ENCODE measurements at places on chromosomes 2 and 18.

GRCh38 chr2:70777450-70777849 lies 9.4 kb upstream of the ADD2 start:
- DNase-seq, result no peak

GRCh38 chr2:109532728-109533076 lies 81.1 kb downstream of the SEPTIN10 start:
- DNase-seq, result no peak

- DNase-seq, result no peak
These were observed 100.8 kb downstream of the GPR39 start for GRCh38 chr2:132517386-132517785.

GRCh38 chr18:31101183-31102024 lies 817 bp downstream of the DSC2 start:
- no peak for DNase-seq

DNA sequence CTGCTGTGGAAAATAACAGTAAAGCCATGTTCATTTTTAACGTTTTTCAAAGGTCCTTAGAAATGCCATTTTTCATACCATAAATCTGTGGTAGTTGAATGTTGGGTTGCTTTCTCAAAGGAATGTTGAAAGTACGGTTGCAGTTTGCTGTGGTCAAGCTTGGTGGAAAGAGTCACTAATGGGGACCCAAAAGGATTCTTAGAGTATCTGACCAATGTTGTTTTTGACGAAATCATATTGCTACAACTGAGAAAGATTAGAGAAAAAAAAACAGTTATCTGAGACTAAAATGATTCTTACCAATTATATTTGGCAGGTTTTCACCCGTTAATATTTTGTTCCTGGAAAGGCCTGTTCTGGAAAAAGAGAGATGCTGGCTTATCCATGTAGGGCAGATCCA lies 439.5 kb upstream of the ETAA1 start:
- no peak for DNase-seq

- DNase-seq, result no peak
These were observed 46.2 kb downstream of the PKP4 start for GRCh38 chr2:158502974-158503373.

DNA sequence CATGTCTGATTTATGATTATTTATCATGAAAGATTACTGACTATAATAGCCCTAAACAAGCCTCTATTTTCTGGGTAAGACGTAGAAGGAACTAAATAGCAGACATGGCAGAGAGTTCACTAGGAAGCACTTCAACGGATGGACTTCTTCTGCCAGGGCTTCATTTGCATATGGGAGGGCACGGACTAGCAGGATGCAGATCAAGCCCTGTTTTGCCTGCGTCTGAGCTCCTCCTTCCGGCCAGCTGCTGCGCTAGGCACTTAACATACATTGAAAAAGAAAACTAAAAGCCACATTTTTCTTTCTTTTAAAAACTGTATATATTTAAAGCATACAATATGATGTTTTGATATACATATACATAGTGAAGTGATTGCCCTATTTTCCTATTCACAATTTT lies 340.0 kb upstream of the MEX3C start:
- DNase-seq, result no peak

DNA sequence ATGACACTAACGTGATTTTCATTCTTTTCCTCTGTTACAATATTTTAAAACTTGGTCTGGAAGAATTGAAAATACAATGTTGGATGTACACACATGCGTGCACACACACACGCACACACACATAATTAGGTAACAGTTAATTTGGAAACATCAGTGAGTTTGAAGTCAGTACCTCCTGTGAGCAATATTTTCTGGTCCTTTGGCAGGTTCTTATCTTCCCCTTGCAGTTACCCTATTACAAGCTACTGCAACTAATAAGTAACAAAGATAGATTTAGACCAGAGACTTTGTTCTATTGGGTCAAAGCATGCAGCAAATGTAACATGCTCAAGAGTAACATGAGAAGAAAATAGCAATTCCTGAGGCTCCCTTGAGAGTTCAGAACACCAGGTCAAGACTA lies 73.3 kb downstream of the ZNF385B start:
- no peak for DNase-seq

GRCh38 chr2:234366891-234367290 lies 130.0 kb downstream of the ARL4C start:
- DNase-seq, result peak; percentile 5

DNA sequence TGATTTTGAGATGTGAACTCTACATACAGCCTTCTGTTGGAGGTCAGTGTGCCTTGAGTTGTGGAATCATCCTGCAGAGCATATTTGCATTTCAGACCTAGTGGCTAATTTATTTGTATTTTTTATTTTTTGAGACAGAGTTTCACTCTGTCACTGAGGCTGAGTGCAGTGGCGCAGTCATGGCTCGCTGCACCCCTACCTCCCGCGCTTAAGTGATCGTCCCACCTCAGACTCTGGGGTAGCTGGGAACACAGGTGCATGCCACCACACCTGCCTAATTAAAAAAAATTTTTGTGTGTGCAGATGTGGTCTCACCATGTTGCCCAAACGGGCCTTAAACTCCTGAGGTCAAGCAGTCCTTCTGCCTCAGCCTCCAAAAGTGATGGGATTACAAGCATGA lies 104.4 kb downstream of the ASXL3 start:
- no peak for DNase-seq

GRCh38 chr2:220892018-220892634 lies 680.0 kb downstream of the EPHA4 start:
- no peak for DNase-seq

DNA sequence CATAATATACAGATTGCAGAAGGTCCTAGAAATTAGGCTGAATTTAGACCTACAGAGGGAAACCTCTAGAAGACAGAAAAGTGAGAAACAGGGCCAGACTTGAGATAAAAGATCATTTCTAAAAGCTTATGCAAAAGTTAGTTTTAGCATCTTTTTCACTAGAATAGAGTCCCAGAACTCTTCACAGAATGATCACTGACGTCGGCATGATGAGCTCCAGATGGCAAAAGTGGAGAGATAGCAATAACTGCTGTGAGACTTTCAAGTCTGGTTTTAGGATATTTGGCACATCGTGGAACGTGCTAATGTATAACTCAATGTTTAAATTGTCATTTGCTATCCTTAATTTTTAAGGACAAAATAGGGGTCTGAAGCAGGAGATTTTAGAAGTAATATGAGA lies 1050.7 kb upstream of the CELF4 start:
- no peak for DNase-seq

GRCh38 chr2:108199726-108200125 lies 40.0 kb upstream of the SULT1C3 start:
- no peak for DNase-seq

DNA sequence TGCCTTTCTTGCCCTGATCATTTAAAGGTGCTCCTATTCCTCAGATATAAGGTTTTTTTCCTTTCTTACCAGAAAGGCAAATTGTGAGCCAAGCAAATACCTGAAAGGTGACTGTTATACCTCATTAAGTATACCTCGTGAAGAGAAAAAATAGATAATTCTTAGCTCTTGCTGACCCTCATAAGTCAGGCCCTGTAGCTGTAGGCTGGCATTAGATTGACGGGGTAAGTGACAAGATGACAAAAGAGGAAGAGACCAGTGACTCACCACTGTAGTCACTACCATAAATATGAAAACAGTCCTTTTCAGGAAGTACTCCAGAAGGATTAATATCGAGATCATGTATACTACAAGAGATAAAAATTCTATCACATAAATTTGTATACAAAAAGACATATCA lies 104.6 kb downstream of the PTPN4 start:
- DNase-seq, result no peak

DNA sequence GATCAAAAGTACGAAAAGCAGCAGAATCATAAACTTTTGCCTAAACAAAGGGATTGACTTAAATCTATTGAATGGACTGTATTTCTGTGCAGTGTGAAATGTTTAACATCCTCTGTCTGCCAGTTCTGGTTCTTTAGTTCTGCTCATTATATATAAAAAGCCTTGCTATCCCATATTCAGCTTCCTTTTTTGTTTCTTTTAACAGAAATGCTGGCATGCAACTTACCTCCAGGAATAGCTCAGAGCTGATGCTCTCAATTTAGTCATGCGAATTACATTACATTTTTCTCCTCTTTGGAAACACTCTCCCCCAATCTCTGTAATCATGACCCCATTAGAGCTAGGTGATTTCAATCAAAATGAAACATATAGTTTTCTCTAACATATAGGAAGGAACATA lies 73.6 kb downstream of the SPHKAP start:
- DNase-seq, result no peak

GRCh38 chr2:144989579-144990270 lies 469.8 kb upstream of the ZEB2 start:
- DNase-seq, result no peak

- no peak for DNase-seq
These were observed 234.6 kb upstream of the SIX3 start for GRCh38 chr2:44706681-44707553.

DNA sequence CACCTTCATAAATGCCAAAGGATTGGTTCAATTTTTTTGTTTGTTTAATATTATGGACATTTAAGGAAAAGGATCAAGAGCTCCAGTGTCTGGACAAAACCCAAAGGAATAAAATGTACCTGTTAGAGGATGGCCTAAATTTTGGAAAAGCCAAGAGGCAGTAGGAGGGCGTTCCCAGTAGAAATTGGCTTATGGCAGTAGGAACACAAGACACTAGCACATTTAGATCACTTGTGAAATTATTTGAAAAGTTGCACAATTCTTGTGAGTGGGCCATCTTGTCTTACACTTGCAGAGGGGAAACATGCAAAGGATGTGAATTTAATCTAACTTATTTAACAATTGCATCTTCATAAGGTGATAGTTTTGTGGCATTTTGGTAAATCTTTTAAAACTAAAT lies 3.2 kb downstream of the BZW1 start:
- DNase-seq, result no peak

DNA sequence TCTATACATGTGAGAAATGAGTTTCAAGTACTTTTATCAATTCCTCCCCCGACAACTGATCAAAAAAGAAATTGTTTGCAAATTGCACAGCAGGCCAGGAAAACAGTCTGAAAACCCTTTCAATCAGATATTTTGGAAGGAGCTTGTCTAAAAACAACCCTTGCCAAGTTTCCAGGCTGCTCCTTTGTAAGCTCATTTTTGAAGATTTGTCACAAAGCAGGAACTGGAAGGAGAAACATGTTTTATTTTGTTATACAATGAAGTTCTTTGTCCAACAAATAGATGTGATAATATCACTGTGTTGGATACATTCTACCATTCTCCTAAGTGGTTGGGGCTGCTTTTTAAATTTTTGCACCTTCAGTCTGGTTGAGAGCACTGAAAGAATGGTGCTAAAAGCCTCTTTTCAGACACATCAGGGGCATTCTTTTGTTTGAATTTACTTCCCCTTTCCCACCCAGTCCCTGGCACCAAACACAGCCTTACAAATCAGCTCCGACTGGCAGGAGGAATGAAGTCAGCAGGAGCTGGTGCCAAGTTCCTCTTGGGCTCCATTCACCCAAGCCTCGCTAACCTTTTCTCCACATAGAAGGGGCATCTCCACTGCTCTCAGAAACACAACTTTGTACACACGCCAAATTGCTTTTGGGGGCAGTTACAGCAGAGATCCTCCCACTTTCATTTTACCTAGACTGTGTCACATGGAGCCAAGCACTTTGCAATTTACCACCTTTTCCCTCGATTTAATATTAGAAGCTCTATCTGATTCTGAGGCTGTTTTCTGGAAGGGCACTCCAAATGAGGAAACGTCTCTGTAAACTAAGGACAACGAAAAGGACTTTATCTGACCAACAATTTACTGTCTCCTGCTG lies 88.0 kb downstream of the C1D start:
- DNase-seq, result no peak

DNA sequence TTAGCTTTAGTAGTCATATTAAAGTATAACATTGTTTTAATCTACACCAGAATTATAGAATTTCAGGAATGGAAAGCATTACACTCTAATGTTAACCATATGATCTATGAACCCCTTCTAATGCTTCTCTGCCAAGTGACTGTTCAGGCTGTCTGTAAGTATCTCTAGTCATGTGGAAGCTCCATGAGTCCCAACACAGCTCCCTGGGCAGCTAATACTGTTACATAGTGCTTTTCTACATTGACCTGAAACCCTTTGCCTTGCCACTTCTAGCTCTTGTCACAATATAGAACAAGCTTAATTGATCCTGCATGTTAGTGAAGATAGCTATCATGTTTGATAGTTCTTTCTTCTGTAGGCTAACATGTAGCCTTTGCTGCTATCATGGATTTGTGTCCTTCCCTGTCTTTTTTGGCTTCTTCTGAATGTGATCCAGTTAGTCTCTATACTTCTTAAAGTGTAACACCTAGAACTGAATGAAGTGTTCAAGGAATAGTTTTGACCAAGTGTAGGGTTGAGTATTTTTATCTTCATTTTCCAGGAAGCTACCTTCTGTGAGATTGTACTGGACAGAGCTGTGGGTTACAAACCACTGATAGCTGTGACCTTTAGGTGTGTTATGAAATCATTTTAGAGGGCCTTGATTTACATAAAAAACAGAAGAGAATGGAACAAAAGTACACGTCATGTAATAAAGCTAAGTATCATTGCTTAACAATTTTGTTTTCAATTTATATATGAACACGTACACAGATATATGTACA lies 23.7 kb downstream of the BABAM2 start:
- no peak for DNase-seq

DNA sequence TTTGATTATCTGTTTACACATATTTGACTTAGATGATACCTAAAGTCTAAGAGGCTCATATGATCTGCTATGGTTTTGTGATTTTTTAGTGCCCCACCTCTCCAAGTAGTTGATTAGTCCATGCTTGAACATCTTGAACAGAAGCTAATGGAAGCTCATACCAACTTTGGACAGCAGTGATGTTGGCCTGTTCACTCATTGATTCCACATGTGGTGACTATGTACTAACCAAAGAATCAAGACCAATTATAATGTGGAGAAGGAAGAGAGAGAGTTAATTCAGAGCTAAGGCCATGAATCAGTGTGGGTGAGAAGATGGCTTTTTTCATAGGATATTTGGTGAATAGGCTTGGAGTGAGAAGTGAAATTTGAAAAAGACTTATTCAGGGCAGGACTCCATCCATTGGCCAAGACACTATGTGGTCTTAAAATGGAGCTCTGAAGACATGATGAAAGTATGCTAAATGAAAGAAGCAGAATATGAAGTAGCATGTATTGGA lies 178.3 kb upstream of the TWIST2 start:
- no peak for DNase-seq

- DNase-seq, result no peak
These were observed 13.0 kb downstream of the ANTXR1 start for GRCh38 chr2:69026026-69026425.

GRCh38 chr2:44897406-44897805 lies 44.1 kb upstream of the SIX3 start:
- no peak for DNase-seq

GRCh38 chr2:102509749-102510148 lies 36.7 kb downstream of the SLC9A4 start:
- no peak for DNase-seq

GRCh38 chr2:162795312-162795711 lies 43.3 kb downstream of the KCNH7 start:
- DNase-seq, result no peak
